Fibroblast of lung (primary cell): ENCODE measurements at places on chromosomes 7 and 10. TPM values are rescaled to one million over a fixed set of nuclear protein-coding genes. Genes with fewer than 3 reads are reported as not detected.

ANKRD61 gene
- total RNA-seq = 0.17 and 0.26 TPM in 2 replicates

TCAF2 gene
- total RNA-seq = 1.3 and 1.5 TPM in 2 replicates

PDLIM1 gene
- 12.1 and 24.3 TPM in 2 replicates for total RNA-seq

NRP1 gene
- total RNA-seq = 362 and 373 TPM in 2 replicates

EPHA1 gene
- under 0.01 and 0.26 TPM in 2 replicates for total RNA-seq

HOXA2 gene
- total RNA-seq = 1.0 and 1.3 TPM in 2 replicates

GDF2 gene
- not detected in 2 replicates for total RNA-seq

SEMA3E gene
- total RNA-seq = 1.5 and 2.0 TPM in 2 replicates

FBXW4 gene
- 52.9 and 60.8 TPM in 2 replicates for total RNA-seq

ASAH2 gene
- 0.51 and 0.99 TPM in 2 replicates for total RNA-seq

SPDYE8 gene
- total RNA-seq = not detected in 2 replicates

C7orf25 gene
- total RNA-seq = 5.9 and 8.8 TPM in 2 replicates

EVX1 gene
- total RNA-seq = not detected in 2 replicates

SAMD9L gene
- 15.7 and 23.9 TPM in 2 replicates for total RNA-seq

PTF1A gene
- total RNA-seq = not detected in 2 replicates

ARID5B gene
- total RNA-seq = 120 and 145 TPM in 2 replicates

KNDC1 gene
- 0.26 and 0.50 TPM in 2 replicates for total RNA-seq

RASSF4 gene
- total RNA-seq = 5.4 and 11.4 TPM in 2 replicates

ZNRF2 gene
- 7.2 and 7.9 TPM in 2 replicates for total RNA-seq

SPDYE16 gene
- 0.17 and 0.51 TPM in 2 replicates for total RNA-seq
